ENCODE measurements at places on chromosomes 12 and 14. TPM values are rescaled to one million over a fixed set of nuclear protein-coding genes. Genes with fewer than 3 reads are reported as not detected.

The ARF6 gene
- 110 TPM for total RNA-seq

The KLRC4 gene
- not detected for total RNA-seq

The UNG gene
- total RNA-seq: 53.1 TPM

The GLI1 gene
- total RNA-seq: 3.8 TPM

The SERPINA1 gene
- 0.20 TPM for total RNA-seq

The SIRT4 gene
- 0.49 TPM for total RNA-seq

The GDF11 gene
- total RNA-seq: 7.9 TPM

The MAGOHB gene
- 48.3 TPM for total RNA-seq

The BDKRB1 gene
- 5.0 TPM for total RNA-seq

The MDGA2 gene
- total RNA-seq: not detected

The SLC38A4 gene
- 0.49 TPM for total RNA-seq

The CMA1 gene
- not detected for total RNA-seq

The AQP2 gene
- total RNA-seq: not detected

The KRT7 gene
- total RNA-seq: 512 TPM

The MMP19 gene
- total RNA-seq: 5.2 TPM

The STAC3 gene
- total RNA-seq: 0.48 TPM

The RIN3 gene
- 9.8 TPM for total RNA-seq

The TUNAR gene
- not detected for total RNA-seq

The KIF5A gene
- 0.10 TPM for total RNA-seq

The POTEG gene
- total RNA-seq: not detected

The ARHGDIB gene
- 80.7 TPM for total RNA-seq

The OASL gene
- 3.7 TPM for total RNA-seq

The NFYB gene
- total RNA-seq: 25.7 TPM
